MV-4-11 (cell line): ENCODE measurements at places on chromosomes 2 and 18.

- DNase-seq, result no peak
These were observed 4.3 kb downstream of the RAX start for GRCh38 chr18:59268721-59269562.

- no peak for DNase-seq
These were observed 110.7 kb upstream of the SMAD7 start for GRCh38 chr18:49061239-49061990.

DNA sequence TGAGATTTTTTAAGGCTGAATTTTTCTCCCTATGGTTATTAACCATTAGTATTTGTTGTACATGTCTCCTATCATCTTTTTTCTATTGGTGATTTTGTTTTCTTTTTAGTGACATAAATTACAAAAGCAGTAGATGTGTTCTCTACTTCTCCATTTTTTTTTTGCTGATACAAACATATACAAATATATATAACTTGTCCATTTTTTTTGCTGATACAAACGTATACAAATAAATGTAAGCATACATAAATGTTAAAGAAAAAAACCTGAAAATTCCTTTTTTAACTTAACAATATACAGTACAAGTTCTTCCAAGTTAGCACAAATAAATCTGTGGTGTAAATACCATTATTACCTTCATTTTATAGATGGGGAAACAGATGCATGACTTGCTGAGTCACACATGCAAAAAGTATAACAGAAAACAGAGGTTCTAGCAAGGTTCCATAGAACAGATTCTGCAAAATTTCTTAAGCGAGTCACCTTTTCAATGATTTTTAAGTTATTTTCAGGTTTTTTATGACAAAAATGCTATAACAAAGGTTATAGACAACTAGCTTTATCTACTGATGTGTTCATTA is 2.1 kb downstream of the MSGN1 start:
- no peak for DNase-seq

DNA sequence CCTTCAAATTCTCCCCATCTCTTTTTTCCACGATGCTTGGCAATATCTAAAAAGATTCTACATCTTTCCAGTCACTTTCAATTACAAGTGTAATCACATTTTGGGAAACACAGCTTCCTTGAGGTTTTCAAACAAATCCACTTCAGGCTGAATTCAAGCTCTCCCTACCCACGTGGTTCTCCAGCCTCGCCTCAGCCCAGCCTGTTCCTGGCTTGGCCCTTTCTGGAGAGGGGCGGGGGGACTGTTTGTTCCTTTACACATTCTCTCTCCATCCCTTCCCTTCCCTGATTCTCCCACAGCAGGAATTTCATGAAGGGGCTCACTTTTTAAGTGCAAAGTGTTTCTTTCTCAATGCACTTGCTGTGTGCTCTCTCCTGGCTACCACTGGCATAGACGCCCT is 226.3 kb upstream of the SOX11 start:
- no peak for DNase-seq

DNA sequence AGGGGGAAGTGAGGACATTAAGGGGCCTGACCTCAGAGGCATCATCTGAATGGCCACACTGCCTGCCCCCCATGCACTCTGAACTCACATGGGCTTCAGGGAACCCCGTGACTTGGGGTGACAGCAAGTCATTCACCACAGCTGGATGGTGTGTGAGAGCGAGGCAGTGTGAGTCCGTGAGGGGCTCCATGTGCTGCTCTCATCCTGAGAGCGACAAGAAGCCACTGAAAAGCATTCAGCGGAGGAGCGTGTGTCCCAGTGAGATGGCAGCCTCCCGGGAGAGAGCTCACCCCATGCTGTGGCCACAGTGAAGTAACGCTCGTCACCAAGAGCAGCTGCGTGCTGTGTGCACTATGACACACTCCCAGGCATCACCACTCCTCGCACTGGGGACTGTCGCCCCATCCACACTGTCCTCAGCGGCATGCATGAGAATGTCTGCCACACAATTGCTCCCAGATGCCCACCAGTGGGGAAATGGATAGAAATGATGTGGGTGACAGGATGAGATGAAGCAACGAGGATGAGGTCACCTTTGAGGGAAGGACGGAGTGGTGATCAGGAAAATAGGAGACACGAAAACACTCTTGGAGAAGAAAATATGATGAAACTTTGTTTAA is 213.0 kb upstream of the RAB6C start:
- DNase-seq, result no peak

- DNase-seq, result no peak
These were observed 241.2 kb downstream of the SLC4A3 start for GRCh38 chr2:219868635-219869034.

DNA sequence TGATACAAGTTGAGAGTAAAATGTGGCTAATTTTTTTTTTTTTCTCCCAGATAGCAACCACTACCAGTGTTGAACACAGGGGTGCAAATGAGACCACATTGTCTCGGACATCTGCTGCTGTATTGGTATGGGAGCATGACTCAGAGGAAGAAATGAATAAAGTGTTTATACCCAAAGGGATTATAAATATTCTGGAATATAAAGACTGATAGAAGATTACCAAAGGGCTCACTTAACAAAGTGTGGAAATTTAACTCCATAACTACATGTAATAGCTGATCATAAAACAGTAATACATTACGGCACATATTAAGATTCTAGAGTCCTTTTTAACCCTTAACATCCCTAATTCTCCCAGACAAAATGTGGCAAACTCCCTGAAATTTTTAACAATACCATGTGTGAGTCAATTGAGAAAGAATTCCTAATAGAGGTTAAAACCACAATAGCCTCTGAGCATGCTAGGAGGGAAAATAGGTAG is 1023.0 kb upstream of the ACVR2A start:
- no peak for DNase-seq

DNA sequence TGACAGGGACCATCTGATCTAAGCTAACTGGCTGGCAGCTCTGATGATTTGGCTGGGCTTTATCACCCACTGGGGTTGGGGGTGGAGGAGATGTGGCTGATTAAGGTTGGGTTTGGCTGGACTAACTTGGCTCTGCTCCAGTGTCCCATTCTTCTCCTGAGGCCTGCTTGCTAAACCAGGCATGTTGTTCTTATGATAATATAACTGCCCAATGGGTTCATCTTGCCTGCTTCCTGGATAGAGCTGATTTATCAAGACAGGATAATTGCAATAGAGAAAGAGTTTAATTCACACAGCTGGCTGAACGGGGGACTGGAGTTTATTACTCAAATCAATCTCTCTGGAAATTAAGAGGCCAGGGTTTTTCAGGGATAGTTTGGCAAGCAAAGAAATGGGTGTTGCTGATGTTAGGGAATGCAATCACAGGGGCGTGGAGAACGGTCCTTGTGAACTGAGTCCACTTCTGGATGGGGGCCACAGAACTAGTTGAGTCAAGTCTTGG is 150.4 kb downstream of the PTH2R start:
- DNase-seq, result no peak

- no peak for DNase-seq
These were observed 556.2 kb downstream of the THSD7B start for GRCh38 chr2:137321566-137321965.

- DNase-seq, result peak; percentile 46
These were observed 844.3 kb downstream of the MBD2 start for GRCh38 chr18:53380063-53380639.

DNA sequence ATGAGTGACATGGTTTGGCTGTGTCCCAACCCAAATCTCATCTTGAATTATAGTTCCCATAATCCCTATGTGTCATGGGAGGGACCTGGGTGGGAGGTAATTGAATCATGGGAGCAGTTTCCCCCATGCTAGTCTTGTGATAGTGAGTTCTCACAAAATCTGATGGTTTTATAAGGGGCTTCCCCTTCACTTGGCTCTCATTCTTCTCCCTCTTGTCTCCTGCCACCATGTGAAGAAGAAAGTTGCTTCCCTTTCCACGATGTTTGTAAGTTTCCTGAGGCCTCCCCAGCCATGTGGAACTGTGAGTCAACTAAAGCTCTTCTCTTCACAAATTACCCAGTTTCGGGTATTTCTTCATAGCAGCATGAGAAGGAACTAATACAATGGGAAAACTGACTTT is 14.0 kb downstream of the DNAH7 start:
- DNase-seq, result peak; percentile 82

DNA sequence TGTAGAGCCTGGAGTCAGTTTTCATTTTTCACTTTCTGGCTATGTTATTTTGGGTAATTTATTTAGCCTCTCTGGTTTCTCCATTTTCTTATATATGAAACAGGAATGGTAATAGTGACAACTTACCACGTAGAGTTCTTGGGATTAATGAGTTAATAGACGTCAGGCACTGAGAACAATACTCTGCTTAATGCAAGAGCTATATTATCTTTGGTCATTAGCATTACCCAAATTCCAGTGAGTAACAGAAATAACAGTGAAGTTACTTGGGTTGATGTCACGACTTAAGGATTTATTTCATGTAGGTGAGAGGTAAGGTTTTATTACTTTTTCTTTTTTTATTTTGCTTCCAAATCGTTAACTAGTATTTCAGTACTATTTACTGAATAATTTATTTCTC is 601.0 kb upstream of the GCFC2 start:
- no peak for DNase-seq

GRCh38 chr18:76593843-76594242 is 98.8 kb upstream of the ZNF516 start:
- peak; percentile 38 for DNase-seq

GRCh38 chr2:60366135-60366712 is 187.2 kb downstream of the BCL11A start:
- DNase-seq, result peak; percentile 87

DNA sequence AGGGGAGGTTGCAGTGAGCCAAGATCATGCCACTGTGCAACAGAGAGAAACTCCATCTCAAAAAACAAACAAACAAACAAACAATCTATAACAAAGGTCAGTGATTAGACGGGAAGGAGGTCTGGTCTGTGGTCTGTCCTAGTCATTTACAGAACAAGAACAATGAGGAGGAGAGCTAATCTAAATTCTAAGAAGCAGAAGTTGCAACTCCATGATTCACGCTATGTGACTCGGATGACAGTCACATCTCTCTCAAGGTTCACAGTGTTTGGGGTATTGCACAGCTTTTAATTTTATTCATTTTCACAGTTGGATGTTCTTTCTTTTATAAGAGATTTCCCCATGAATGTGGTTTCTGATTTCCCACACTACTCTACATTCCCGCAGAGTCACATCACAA is 218.7 kb upstream of the PIEZO2 start:
- DNase-seq, result peak; percentile 89

- DNase-seq, result peak; percentile 71
These were observed 122.8 kb downstream of the LYPD1 start for GRCh38 chr2:132547090-132547687.

DNA sequence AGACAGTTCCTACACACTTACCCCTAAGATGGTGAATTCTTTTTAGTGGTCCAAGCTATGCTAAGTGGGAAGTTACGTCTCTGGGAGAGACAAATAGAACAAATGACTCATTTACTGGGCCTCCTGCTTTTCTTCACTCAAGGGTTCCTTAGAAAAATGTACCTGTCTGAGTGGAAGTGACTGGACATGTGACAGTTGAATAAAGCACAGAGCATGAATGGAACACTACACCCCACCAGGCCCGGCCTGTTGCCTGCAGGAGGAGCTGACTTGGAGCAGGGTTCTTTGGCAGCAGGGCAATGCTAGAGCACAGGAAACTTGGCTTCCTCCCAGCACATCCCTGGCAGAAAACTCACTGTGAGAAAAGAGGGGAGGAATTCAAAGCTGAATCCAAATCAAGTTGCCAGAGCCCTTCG is 451.0 kb upstream of the SETBP1 start:
- DNase-seq, result no peak

DNA sequence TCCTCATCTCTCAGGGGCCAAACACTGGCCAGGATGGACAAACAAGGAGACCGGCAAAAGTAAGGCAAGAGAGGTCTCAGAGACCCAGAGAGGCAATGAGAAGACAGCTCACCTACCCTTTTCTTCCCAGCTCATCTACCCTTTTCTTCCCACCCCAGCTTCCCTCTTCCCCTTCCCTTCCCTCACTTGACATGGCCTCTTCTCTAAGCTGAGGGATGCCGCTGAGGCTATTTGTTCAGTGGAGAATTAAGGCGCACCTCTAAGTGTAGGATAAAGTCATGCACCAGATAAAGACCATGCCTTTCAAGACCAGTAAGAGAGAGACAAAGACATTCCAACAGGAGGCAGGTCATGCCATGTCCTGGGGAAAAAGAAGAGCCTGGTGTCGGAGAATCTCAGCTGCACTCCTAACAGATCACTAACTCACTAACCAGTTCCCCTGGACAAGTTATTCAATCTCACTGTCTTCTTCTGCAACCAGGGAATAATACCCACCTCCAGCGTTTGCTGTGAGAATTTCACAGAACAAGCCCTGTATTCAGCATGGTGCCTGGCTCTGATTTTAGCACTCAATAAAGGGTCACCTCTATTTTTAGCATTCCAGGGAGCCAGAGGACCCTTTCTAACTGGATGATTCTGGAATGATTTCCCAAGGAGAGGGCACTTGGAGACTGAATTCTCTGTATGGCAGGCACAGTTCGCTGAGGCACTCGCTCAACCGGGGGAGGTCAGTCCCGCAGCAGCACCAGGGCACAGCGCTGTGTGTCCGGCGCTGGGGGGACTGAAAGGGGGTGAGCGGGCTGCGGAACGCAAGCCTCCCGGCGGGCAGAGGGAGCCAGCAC is 3.0 kb upstream of the FOSL2 start:
- no peak for DNase-seq

DNA sequence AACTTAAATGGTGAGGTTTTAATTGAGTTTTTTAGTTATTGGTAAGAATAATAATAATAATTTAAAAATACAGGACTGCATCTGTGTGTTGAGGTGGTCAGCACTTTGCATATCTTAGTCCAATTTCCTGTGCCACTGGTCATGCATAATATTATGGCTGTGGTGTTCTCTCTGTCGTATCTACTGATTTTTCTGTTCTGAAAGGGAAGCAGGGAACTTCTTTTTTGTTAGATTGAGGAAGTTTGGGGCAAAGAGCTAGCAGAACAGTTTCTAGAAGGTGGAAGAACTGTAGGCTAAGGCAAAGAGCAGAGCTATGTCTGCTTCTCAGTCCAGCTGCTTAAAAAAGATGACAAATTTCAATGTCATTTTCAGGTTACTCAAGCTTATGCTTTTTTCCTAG is 74.3 kb downstream of the XRCC5 start:
- peak; percentile 82 for DNase-seq

DNA sequence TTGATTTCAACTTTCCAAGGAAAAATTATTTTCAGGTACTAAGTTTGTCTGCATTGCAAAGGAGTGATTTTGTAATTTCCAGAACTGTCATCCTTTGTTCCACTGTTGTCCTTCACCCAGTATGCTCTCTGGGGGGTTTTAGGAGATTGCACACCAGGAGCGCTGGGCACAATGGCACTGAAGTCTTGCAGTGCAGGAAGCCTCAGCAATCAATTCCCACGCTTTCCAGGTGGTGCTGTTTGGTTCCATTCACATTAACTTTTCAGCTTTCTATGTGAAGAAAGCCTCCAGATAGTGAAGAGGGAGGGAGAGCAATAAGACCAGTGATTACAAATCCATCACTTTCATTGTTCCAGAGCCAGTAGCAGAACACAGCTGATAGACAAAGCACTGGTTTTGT is 344.0 kb upstream of the VWC2L start:
- no peak for DNase-seq

GRCh38 chr2:55048508-55049042 is 1.7 kb downstream of the RTN4 start:
- DNase-seq, result peak; percentile 3
